ENCODE measurements at places on chromosomes 6 and 20.

DNA sequence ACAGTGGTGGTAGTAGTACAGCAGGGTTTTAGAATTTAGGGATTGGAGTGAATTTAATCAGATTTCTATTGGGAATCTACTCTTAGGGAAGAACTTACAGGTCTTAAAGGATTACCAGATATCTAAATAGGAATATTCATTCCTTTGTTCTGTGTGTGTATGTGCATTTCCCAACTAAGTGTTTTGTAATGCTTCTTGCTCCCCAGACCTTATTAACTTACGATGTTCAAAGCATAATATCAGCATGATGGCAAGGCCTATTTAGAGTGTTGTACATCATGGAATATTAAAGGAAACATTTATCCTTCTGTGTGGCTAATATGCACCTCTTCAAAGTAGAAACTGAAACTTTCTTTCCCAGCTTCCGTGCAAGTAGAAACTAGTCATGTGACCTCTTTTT is 133.9 kb downstream of the EPM2A start:
- no peak for DNase-seq

DNA sequence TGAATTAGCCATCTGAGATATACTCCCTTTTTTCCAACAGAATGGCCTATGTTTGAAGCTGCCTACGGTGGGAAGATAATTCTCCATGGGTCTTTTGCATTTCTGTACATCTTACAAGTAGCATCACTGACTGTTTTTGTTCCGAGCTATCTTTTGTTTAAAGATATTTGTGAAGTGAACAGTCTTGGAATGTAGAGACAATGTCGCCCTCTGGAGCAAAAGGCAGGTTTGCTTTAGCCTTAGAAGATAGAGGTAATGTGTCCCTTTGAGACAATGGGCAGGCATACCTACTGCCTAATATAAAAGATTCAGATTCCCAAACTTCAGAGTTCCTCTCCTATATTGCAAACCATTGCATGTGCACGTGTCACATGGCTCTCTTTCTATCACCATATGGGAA is 347.8 kb upstream of the CNR1 start:
- DNase-seq, result no peak

GRCh38 chr6:33123732-33124524 is 48.1 kb downstream of the HLA-DPB1 start:
- DNase-seq, result no peak

- DNase-seq, result no peak
Observed at GRCh38 chr6:161038229-161039031, 46.9 kb downstream of the MAP3K4 start.
